ENCODE measurements at places on chromosomes 11 and 22.

GRCh38 chr22:30212363-30212995 lies 34.1 kb downstream of the LIF start:
- DNase-seq, result no peak

GRCh38 chr11:249062-249461 lies 12.3 kb downstream of the PSMD13 start:
- DNase-seq, result no peak

GRCh38 chr22:19753090-19753842 lies 7.3 kb upstream of the TBX1 start:
- no peak for DNase-seq

DNA sequence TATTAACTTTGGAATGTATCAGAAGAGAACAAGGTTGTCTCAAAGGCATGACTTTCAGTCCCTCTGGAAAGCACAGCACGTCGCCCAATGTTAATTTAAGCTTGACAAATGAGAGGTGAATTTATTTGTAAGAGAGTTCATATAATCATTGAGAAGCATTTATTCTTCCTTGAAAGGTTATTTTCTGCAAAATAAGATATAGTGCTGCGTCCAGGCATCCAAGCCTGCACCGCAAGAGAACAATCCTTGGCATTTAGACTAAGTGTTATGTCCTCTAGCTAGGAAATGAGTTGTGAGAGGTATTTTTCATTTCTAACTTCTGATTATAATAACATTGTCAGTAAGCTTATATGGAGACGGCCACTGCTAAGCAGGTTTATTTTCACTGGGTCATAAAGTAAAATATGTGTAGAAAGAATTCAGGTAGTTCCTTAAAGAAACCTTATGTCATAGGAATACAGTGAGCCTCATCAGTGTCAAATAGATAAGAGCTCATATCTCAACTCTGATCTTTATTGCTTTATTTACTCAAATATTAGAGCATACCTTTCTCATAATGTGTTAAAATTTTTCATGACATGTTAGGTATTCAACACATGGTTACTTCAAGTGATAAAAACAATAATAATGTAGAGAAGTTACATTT lies 182.0 kb downstream of the LUZP2 start:
- DNase-seq, result no peak

DNA sequence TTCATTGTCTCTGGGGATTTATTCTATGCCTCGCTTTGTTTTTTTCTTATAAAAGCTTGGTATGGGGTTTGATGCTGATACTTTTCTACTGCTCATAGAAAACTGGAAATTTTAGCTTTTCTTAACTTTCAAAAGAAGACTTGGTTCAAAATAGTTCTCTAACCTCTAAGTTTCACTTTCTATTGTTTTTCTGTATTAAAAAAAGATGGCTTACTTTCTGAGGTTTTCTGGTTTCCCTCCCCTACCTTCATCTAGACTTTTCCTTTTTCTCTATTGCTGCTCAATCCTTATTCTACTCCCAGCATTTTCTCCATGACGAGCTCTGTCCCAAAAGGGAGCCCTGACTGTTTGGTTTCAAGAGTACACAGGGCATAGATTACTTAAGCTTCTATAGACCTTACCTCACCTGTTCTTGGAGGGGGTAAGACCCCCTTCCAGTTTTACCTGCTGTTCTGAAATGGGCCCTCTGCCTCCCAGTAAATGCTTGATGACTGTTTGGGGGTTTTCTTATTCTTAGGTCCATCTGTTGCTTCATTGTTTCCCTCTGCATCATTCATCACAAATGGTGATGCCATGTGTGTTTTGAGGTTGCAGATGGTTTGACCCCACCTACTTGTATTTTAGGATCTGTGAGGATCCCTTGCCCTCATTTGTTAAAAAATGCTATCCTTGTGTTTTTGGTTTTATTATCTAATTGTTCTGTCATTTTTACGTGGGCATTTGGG lies 29.5 kb downstream of the DNHD1 start:
- no peak for DNase-seq

- no peak for DNase-seq
Observed at GRCh38 chr11:11164334-11164690, 188.7 kb downstream of the CSNK2A3 start.

- no peak for DNase-seq
Observed at GRCh38 chr11:111788464-111788863, 22.3 kb upstream of the PPP2R1B start.

DNA sequence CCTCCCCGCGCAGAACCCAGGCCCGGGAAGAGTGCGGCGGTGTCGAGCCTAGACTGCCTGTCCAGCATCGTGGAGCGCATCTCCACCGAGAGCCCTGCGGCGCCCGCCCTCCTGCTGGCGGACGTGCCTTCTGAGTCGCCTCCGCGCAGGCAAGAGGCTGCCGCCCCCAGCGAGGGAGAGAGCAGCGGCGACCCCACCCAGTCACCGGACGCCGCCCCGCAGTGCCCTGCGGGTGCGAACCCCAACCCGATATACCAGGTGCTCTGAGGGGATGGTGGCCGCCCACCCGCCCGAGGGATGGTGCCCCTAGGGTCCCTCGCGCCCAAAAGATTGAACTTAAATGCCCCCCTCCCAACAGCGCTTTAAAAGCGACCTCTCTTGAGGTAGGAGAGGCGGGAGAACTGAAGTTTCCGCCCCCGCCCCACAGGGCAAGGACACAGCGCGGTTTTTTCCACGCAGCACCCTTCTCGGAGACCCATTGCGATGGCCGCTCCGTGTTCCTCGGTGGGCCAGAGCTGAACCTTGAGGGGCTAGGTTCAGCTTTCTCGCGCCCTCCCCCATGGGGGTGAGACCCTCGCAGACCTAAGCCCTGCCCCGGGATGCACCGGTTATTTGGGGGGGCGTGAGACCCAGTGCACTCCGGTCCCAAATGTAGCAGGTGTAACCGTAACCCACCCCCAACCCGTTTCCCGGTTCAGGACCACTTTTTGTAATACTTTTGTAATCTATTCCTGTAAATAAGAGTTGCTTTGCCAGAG lies 2.0 kb downstream of the MYOD1 start:
- DNase-seq, result no peak

Data from NCI-H2029 treated with DMSO at 0.1 percent for 48 hours (cell line).